ENCODE measurements at places on chromosomes 6 and 20.

GRCh38 chr6:157908369-157909281, 73.0 kb upstream of the SYNJ2 start:
- DNase-seq, result no peak

DNA sequence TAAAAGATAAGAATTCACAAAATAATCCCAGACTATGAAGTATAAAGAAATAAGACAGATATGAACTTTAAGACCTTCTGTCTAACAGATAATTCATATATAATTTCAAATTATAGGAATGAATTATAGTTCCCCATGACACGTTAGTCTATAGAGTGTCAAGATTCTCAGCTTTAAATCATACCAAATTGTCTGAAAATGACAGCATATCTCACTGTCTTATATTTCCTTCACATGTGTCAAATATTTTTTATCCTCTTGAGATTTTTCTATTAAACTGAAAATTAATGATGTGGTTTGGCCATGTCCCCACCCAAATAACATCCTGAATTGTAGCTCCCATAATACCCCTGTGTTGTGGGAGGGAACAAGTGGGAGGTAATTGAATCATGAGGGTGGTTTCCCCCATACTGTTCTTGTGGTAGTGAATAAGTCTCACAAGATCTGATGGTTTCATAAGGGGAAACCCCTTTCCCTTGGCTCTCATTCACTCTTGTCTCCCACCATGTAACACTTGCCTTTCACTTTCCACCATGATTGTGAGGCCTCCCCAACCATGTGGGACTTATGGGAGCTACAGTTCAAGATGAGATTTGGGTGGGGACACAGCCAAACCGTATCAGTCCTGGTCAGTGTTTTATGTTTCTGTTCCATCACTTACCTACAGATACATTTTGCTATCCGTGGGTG, 825.3 kb upstream of the GJE1 start:
- no peak for DNase-seq

DNA sequence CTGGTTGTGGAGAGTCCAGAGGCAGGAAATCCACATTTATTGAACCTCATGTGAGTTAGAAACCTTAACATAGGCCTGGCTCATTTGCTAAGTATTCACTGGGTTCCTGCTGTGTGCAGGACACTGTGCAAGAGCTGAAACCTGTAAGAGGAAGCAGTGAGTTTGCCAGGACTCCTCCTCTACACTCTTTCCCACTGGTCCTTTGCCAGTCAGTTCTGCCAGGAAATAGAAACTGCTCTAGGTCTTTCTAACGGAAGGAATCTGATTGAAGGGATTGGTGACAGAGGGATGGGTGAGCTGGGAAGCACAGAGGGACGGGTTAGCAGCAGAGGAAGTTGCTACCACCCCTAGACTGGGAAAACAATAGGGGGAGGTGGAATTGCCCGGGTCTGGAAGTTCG, 234.2 kb upstream of the ECI2 start:
- no peak for DNase-seq

GRCh38 chr6:160419488-160419887, 71.3 kb downstream of the SLC22A3 start:
- no peak for DNase-seq

- no peak for DNase-seq
These were observed 1.5 kb downstream of the SALL4 start for GRCh38 chr20:51800872-51801121.

- no peak for DNase-seq
These were observed 1.7 kb upstream of the PIM1 start for GRCh38 chr6:37168163-37168758.

DNA sequence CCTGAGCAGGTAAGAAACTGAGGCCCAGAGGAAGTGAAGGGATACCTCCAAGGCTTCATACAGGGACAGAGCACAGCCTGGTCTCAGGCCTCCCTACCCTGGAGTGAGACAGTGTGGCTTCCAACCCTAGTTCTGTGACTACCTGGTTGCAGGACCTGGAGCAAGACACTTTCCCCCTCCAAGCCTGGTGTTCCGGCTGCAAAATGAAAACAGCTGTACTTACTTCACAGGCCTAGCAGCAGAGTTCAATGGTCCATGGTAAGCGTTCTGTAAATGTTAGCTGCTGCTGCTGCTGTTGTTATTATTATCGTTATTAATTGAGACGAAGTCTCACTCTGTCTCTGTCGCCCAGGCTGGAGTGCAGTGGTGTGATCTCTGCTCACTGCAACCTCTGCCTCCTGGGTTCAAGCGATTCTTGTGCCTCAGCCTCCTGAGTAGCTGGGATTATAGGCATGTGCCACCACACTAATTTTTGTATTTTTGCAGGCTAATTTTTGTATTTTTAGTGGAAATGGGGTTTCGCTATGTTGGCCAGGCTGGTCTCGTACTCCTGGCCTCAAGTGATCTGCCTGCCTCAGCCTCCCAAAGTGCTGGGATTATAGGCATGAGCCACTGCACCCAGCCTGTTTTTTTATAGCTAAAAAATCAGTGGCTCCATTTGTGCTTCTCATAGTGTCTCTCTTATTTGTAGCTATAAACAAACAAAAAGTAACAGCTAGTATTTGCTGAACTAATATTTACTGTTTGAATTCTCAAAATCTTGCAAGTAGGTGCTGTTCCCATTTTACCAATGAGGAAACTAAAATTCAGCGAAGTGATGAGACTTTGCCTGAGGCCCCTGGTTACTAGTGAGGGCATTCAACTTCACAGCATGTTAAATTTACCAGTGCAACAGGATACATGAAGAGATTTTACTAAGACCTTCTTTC, 41.9 kb downstream of the COX4I2 start:
- DNase-seq, result no peak

DNA sequence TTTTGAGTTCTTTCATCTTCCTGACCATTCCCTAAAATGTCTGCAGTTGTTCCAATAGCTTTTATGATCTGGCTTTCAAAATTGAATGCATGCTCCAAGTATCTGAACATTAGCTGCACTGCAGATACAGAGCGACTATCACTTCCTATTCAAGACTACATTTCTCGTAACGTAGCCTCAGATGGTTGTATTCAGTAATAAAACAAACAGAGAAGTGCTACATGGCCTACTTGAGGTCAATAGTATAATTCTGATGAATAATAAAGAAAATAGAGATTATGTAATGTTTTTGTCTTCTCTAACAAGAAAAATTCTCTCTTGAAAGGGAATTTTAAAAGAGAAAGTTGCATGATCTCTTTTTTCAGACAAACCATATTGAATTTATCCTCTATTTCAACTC, 333.9 kb upstream of the IRAK1BP1 start:
- no peak for DNase-seq

GRCh38 chr6:105482921-105483320, 80.0 kb upstream of the PREP start:
- DNase-seq, result no peak

DNA sequence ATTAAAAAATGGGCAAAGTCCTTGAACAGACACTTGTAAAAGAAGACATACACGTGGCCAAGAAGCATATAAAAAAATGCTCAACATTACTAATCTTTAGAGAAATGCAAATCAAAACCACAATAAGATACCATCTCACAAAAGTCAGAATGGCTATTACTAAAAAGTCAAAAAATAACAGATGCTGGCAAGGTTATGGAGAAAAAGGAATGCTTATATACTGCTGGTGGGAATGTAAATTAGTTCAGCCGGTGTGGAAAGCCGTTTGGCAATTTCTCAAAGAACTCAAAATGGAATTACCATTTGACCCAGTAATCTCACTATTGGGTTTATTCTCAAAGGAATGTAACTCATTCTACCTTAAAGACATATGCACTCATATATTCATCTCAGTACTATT, 166.6 kb downstream of the KHDC1L start:
- DNase-seq, result no peak

DNA sequence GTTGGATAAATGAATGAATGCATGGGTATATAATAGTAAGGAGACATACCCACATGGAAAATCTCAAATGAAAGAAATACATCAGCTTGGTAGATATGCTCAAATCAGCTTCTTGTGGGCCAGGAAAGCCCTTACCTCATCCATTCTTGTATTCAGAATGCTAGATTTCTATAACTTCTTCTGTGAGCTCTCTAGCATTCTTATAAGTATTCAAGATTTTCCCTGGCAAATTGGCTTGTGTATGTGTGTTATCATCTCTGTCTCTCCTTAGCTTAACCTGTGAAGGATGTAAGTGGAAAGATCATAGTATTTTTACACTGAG, 100.8 kb downstream of the OR2B2 start:
- DNase-seq, result no peak

DNA sequence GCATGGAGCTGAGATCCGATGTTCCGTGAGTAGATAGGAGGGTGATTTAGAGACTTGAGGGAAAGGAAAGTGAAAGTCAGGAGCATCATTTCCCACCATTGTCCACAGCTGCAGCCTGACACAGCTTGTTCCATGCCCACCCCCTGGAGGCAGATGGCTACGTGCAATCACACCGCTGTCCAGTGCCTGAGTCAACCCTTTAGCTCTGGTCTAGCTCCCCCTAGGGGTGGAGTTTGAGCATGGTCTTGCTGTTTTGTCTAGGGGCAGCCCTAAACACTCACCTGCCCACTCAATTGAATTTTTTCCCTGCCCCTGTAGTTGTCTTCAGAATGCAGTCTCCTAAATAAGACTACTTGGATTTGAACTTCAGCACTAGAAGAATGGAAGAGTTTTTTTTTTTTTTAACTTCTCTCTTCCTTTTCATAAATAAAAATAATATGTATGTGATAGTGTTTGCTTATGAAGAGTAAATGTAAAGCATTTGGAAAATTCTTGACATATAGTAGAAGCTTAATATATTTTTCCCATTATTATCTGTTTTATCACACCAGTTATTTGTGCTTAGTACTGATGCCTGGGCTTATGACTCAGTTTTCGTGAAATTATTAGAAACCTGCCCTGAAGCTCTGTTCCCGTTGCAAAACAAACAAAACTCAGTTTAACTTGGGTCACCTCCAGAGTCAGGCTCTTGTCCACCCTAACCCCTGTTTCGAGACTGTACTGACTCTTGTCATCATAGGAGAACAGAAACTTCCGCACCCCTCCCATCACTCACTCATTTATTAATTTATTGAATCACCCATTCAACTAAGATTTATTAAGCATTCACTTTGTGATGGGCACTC, 814.8 kb downstream of the MAFB start:
- DNase-seq, result no peak

- no peak for DNase-seq
These were observed 48.0 kb upstream of the DST start for GRCh38 chr6:56690519-56691285.

DNA sequence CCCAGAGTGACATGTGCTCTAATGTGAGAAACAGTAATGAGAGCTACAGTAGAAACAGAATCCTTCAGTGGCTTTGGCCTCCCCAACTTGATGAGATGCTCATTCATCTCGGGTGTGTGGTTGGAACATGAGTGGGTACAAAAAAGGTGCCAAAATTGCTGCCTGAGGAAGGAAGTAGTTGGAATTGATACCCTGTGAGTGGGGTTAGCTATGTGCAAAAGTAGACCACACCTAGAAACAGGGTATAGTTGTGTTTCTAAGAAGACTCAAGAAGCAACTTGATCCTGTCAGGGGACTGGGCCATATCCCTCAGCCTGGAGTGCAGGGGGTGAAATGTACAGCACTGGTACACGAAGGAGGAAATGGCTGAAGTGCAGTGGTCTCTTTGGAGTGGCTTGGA, 206.4 kb upstream of the SUPT3H start:
- DNase-seq, result no peak

- no peak for DNase-seq
These were observed at the start of gene TGM2 for GRCh38 chr20:38165089-38165965. TSS of gene TGM2 (minus strand) at chr20:38165270. CDS start at chr20:38165198, 72 bp downstream.

DNA sequence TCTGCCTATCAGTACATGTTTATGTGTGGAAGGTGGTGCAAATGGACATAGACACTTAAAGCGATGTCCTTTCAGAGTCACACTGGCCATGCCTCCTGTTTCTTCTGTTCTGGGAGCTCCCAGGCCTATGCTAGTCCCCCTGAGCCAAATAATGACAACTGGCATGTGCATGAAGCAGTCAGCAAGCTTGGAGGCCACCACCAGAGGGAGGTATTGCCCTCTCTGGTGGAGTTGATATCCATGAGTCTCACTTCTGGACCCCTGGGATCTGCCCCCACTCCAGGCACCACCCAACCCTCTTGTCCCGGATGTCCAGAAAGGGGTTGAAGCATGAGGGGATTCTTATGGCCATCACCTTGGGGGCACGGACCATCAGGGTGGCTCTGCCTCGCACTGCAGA, 172.2 kb downstream of the AIG1 start:
- DNase-seq, result no peak

DNA sequence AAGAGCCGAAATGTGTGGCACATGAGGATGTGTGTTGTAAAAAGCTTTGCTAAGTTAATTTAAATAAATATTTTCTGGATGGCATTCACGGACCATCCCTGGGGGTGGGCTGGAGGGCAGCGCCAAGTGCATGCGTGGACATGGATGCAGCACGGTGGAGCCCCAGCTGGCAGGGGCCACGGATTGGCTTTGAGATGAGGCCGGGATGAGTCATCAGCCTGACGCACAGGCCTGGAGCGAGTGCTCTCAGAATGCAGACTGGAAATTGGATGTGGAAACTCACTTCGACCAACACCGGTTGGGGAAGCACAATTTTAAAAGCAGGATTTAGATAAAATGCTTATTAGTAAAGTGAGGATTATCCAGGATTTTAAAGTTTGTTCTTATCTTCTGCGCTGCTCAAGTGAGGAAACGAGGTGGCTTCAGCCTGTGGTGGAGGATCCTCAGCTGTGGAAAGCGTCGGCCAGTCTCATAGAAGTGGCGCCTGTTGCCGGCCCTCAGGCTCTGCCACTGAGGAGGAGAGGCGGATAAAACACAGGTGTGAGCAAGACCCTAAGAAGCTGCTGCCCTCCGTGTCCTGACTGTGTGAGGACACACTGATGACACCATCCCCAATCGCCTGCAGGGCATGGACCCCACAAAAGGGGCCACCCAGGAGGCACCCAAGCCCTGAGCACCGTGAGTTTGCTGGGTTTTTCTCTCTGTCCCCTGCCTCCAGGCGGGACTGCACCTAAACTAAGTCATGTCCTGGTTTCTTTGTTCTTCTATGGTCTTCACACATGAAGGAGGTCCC, 279.7 kb downstream of the CDH4 start:
- DNase-seq, result no peak

- no peak for DNase-seq
These were observed 167.9 kb upstream of the KCNG1 start for GRCh38 chr20:51190783-51191180.

DNA sequence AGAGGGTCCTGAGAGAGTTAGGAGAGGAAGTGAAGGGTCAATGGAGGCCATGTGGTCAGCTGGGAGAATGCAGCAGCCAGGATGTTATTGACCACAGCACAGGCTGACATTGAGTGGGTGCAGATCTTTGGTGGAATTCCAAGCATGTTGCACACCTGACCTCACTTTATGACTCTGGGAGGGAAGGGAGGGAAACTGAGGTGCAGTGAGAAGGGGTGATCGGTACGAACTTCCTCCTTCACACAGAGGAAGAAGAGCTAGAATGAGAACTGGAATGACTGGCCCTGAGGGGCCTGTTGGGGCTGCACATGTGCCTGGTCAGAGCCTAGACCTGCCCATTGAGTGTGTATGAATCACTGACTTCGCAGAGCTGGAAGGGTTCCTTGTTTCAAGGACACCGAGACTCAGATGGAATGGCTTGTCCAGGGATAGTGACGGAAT, 9.8 kb downstream of the FAM83D start:
- DNase-seq, result no peak

- no peak for DNase-seq
These were observed 3.0 kb downstream of the DDO start for GRCh38 chr6:110412360-110412759.

GRCh38 chr6:26149240-26149639, 62.0 kb downstream of the HFE start:
- no peak for DNase-seq

- DNase-seq, result no peak
These were observed 96.0 kb downstream of the SASH1 start for GRCh38 chr6:148438632-148439031.
